GM12878 (cell line): ENCODE measurements at places on chromosomes 12 and 14. TPM values are rescaled to one million over a fixed set of nuclear protein-coding genes. Genes with fewer than 3 reads are reported as not detected.

Gene B4GALNT3
- 3.1 and 3.8 TPM in 2 replicates for total RNA-seq

Gene FIGNL2
- total RNA-seq: not detected in 2 replicates

DNA sequence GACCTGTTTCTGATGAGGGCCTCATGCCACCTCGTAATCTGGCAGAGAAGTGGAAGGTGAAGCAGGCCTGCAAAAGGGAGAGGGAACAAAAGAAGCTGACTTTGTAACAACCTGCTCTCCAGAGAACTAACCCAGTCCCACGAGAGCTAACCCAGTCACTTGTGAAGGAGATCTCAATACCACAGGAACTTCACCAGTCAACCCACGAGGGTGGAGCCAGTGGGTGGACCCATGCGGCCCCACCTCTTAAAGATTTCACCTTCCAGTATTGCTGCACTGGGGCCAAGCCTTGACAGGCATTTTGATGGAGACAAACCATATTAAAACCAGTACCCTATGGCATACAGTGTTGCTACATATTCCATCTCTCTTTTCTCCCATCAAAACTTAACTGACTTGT lies 55.1 kb downstream of the SERPINA10 start:
- no peak overlapping the region for H3K27ac ChIP-seq
- no peak overlapping the region for H3K4me3 ChIP-seq

DNA sequence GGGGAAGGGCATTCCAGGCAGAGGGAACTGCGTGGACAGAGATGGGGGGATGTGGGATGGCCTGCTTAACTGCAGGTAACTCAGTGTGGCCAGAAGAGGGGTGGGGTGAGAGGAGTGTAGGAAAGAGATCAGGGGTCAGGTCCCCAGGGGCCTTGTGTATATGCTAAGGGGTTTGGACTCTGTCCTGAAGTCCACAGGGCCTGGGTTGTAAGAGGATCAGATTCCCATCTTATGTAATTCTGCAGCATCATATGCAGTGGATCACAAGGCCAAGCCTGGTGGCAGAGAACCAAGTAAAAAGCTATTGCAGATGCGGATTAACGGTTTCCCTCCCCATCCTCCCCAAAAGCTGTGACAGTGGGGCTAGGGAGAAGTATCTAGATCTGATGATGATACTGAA lies 8.7 kb downstream of the TCTN1 start:
- peaks cover 28% of the 10 kb centered on the region for H3K4me1 ChIP-seq
- H3K36me3 ChIP-seq: no peaks in the 10 kb centered on the region
- no peaks in the 10 kb centered on the region for H3K27me3 ChIP-seq
- no peak overlapping the region for H3K4me3 ChIP-seq

Gene TAS2R7
- total RNA-seq: not detected in 2 replicates

DNA sequence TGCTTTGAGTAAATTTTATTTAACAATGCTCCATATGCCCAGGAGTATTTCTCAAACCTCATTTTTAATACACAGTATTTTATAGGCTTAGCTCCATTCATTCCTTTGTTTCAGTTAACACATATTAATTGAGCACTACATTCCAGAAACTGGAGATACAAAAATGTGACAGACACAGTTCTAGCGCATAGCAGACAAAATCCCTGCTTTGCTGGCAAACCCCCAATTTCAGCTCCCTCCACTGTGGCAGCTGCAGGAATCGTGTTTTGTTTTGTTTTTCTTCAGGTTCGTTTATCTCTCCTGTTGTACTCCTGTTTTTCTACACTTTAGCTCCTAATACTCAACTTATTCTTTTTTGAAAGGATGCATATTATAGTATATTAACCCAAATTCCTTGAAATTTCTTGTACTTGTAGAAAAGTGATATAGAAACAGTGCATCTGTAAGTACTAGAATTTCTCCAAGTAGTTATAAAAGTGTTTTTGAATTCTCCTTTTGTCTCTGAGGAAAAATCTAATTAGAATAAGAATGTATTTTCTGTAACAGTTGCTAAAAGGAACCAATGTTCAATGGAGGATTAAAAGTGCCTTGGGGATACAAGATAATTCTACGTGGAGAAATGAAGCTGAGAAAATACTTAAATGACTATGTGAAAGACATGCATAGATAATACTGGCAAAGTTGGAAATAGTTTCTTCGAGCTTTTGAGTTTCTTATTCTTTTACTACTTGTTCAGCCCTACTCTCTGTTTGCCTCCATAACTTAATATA lies 6.4 kb upstream of the RAB21 start:
- H3K27ac ChIP-seq: no peak overlapping the region
- H3K4me3 ChIP-seq: no peak overlapping the region
- no peak for DNase-seq
- H3K27me3 ChIP-seq: no peaks in the 10 kb centered on the region
- no peaks in the 10 kb centered on the region for H3K36me3 ChIP-seq
- H3K4me1 ChIP-seq: no peaks in the 10 kb centered on the region

Gene TSHR
- total RNA-seq: not detected in 2 replicates

DNA sequence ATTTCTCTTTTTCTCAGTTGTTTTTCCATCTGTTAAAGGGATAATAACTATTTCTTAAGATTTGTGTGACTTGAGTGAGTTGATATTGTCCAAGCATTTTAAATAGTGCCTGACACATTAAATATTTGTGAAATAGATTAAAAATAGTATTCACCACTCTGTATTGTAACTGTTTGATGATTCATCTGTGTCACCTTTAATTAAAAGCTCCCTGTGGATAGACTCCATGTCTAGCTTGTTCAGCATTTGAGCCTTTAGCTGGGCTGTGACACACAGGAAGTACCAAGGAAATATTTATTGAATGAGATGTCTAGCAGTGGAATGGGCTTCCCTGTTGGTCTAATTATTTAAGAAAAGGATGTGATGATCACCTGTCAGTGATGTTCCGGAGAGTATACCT lies 1.8 kb upstream of the GLIPR1L2 start:
- no peaks in the 10 kb centered on the region for H3K27me3 ChIP-seq
- no peak overlapping the region for H3K4me3 ChIP-seq
- no peak overlapping the region for H3K27ac ChIP-seq
- H3K4me1 ChIP-seq: peaks cover 7% of the 10 kb centered on the region
- H3K36me3 ChIP-seq: no peaks in the 10 kb centered on the region
- no peak for DNase-seq

Gene APPL2
- 6.3 and 8.2 TPM in 2 replicates for total RNA-seq

GRCh38 chr12:10708862-10709261 lies 14.3 kb downstream of the YBX3 start:
- H3K4me1 ChIP-seq: no peaks in the 10 kb centered on the region
- no peak overlapping the region for H3K27ac ChIP-seq
- no peak for DNase-seq
- H3K36me3 ChIP-seq: peaks cover 44% of the 10 kb centered on the region

DNA sequence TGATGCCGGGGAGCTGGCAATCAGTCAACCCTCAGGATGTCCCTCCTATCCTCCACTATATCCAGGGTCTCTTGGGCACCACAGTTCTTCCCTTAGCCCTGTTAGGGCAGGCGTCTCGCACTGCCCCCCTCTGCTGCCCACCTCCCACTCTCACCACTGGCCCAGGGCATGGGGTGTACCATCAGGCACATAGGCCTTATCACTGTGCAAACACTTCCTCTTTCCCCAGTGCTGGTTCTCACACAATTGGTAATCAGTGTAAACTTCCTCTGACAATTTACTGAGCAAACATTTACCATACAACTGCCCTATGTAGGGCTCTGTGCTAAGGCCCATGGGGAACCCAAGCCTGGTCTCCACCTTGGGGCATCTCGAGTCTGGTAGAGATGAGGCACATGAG lies 20.1 kb upstream of the TMED10 start:
- H3K36me3 ChIP-seq: no peaks in the 10 kb centered on the region
- no peak for DNase-seq
- no peak overlapping the region for H3K4me3 ChIP-seq
- H3K27me3 ChIP-seq: no peaks in the 10 kb centered on the region
- no peaks in the 10 kb centered on the region for H3K4me1 ChIP-seq
- H3K27ac ChIP-seq: no peak overlapping the region

- no peak overlapping the region for H3K4me3 ChIP-seq
- H3K27me3 ChIP-seq: no peaks in the 10 kb centered on the region
- peaks cover 33% of the 10 kb centered on the region for H3K36me3 ChIP-seq
- no peak overlapping the region for H3K27ac ChIP-seq
- no peak for DNase-seq
These were observed 16.3 kb downstream of the CFAP73 start for GRCh38 chr12:113165521-113166450.

- H3K4me1 ChIP-seq: peaks cover 13% of the 10 kb centered on the region
- peak overlapping the region; percentile 91 for H3K4me3 ChIP-seq
- DNase-seq: no peak
- no peaks in the 10 kb centered on the region for H3K27me3 ChIP-seq
- no peak overlapping the region for H3K27ac ChIP-seq
These were observed 1.8 kb downstream of the PARP11 start for GRCh38 chr12:3871356-3871755.

DNA sequence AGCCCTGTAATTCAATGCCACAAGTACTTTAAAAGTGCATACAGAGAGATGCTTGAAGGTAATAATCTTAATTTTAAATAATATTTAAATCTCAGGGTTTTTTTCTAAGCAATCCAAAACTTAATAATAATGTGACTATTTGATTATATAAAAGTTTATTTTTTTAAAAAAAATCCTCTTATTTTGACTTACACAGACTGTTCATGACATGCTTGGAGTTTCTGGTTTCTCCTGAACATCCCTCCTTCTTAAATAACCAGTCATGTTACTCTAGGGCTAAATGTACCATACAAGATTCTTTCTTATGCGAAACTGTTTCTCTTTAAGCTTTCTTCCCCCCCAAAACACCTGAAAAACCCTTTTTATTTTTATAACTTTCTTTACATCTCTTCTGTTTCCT lies 58.2 kb upstream of the SLC2A13 start:
- DNase-seq: no peak
- no peaks in the 10 kb centered on the region for H3K36me3 ChIP-seq
- peaks cover 9% of the 10 kb centered on the region for H3K4me1 ChIP-seq
- no peaks in the 10 kb centered on the region for H3K27me3 ChIP-seq
- no peak overlapping the region for H3K27ac ChIP-seq
- H3K4me3 ChIP-seq: no peak overlapping the region

GRCh38 chr12:51755251-51755650 lies 93.3 kb downstream of the FIGNL2 start:
- no peak overlapping the region for H3K4me3 ChIP-seq
- no peaks in the 10 kb centered on the region; the same call in 1 of the 2 replicates for H3K27me3 ChIP-seq
- no peak overlapping the region for H3K27ac ChIP-seq
- DNase-seq: no peak

Gene EMP1
- 0.58 and 0.90 TPM in 2 replicates for total RNA-seq

DNA sequence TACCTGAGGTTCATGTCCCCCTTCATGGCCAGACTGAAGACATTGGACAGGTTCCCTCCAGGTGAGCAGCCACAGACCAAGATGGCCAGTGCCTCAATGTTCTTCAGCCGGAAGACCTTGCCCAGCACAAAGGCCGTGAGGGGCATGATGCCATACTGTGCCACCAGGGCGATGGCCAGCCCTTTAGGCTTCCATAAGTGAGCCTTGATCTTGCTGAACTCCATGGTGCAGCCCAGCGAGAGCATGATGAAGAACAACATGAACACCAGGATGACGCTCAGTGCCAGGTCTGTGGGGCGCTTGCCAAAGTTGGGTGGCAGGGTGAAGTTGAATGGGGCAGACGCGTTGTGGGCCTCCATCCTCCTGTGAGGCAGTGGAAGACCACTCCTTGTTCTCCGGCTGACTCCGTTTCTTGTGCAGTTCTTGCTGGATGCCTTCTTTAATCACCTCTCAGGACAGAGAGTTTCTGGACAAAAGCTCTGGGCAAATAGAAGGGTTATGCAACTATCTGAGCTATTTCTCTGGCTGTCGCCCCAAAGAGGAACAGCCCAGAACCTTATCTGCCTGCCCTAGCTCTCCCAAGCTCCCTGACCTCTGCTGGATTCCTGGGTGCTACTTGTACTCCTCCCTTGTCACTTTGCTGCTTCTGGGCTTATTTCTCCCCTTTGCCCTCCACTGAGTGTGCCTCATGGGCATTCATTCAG lies at the start of gene SLC10A1:
SLC10A1 (minus strand) TSS at position 445 of the 704 bp plus-strand sequence; CDS start at position 359, 86 bp downstream.
- H3K27me3 ChIP-seq: no peaks in the 10 kb centered on the region
- no peaks in the 10 kb centered on the region for H3K36me3 ChIP-seq
- no peaks in the 10 kb centered on the region for H3K4me1 ChIP-seq
- H3K4me3 ChIP-seq: no peak within 1 kb of the TSS

DNA sequence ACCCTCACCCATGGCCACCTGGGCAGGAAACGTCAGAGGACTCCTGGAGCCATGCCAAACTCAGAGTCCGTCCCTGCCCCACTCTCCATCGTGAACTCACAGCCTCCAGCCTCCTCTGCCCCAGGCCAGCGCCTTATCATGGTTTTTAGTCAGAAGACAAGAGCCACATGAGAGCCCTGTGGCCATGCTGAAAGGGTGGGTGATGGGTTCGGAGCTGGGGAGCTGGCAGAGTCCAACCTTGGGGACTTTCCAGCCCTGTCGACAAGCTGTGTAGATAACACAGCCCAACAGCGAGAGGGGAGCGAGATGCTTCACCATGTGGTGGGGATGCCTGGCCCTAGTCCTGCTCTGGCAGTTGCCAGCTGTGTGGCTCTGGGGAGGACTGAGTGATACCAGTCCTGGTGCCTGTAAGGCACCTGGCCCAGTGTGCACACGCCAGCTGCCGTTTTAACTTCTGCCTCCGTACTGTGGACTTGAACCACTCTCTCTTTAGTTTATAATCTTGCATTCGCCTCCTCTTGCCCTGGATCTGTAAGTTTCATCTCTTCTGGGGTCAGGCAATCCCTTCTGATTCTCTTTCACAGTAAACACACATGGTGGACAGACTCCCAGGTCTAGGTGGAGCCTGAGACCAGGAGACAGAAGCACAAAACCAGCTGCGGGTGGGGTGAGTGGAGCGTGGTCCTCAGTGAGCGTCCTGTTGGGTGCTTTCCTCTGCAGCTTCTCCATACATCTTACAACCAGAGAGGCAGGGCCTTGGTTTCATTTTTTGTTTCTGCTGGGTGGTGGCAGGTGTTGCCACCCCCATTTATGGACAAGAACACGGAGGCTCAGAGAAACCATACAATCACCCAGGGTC lies 55.3 kb downstream of the RIN3 start:
- H3K27ac ChIP-seq: peak overlapping the region; percentile 88
- peaks cover 31% of the 10 kb centered on the region for H3K4me1 ChIP-seq
- H3K36me3 ChIP-seq: no peaks in the 10 kb centered on the region
- DNase-seq: peak; percentile 76
- no peaks in the 10 kb centered on the region for H3K27me3 ChIP-seq
- H3K4me3 ChIP-seq: peak overlapping the region; percentile 11; the same call in 1 of the 2 replicates

- H3K4me3 ChIP-seq: peak overlapping the region; percentile 88
- H3K36me3 ChIP-seq: peaks cover under 1% of the 10 kb centered on the region; the same call in 1 of the 2 replicates
- no peak for DNase-seq
- no peaks in the 10 kb centered on the region for H3K27me3 ChIP-seq
These were observed 536 bp downstream of the PARPBP start for GRCh38 chr12:102120564-102120873.

DNA sequence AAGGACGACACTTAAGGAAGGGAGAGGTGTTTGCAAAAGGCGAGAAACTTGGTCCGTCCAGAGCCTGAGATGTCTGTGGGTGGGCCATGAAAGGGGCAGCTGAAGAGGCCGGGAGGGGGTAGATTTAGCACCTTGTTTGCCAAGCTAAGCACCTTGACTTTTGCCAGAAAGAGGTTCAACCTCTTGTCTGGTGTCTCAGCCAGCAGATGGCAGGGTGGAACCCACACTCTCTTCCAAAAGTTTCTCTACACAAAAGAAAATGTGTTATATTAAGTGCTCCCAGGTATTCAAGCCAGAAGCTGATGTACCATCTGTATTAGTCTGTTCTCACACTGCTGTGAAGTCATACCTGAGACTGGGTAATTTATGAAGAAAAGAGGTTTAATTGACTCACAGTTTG lies 69.9 kb downstream of the SUDS3 start:
- DNase-seq: no peak
- H3K4me3 ChIP-seq: no peak overlapping the region
- H3K36me3 ChIP-seq: no peaks in the 10 kb centered on the region
- no peak overlapping the region for H3K27ac ChIP-seq
- H3K27me3 ChIP-seq: no peaks in the 10 kb centered on the region

GRCh38 chr14:94397289-94398181 lies 9.1 kb upstream of the SERPINA1 start:
- no peak overlapping the region for H3K27ac ChIP-seq
- H3K36me3 ChIP-seq: no peaks in the 10 kb centered on the region
- H3K4me3 ChIP-seq: no peak overlapping the region

Gene TTC9
- total RNA-seq: 10.4 and 10.5 TPM in 2 replicates
